ENCODE measurements at places on chromosomes 2 and 18.

DNA sequence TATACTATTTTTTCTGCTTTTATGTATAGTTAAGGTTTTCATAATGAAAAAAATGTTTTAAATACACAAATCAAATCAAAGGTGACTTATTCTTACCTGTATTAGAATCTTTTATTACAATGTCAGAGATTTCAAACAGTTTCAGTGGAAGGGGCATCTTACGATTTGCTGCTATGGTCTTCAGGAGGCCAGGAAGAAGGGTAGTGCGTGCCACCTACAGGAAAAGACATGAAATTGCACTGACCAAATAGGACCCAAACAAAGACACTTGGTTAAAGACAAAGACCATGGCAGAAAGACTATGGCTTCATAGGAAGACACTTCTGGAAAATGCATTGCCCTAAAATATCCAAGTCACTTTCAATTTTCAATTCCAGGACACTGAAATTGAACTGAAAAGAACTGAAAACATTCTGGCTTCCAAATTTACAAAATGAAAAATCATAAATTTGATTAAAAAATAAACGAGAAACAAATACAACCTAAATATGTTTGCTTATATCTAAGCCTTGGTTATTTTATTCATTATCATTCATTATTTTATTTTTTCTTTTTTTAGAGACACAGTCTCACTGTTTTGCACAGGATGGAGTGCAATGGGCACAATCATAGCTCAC lies 42.1 kb downstream of the FARSB start:
- DNase-seq = peak; percentile 60

GRCh38 chr2:23211987-23212583 lies 172.9 kb upstream of the KLHL29 start:
- no peak for DNase-seq

- peak; percentile 89 for DNase-seq
Observed at GRCh38 chr2:36450466-36451196, 95.1 kb downstream of the CRIM1 start.

- peak; percentile 19 for DNase-seq
Observed at GRCh38 chr2:135473567-135473966, 57.5 kb downstream of the ZRANB3 start.

GRCh38 chr18:55376387-55376786 lies 211.6 kb downstream of the TCF4 start:
- DNase-seq = no peak

- no peak for DNase-seq
Observed at GRCh38 chr18:61888622-61889021, 4.2 kb downstream of the RNF152 start.

DNA sequence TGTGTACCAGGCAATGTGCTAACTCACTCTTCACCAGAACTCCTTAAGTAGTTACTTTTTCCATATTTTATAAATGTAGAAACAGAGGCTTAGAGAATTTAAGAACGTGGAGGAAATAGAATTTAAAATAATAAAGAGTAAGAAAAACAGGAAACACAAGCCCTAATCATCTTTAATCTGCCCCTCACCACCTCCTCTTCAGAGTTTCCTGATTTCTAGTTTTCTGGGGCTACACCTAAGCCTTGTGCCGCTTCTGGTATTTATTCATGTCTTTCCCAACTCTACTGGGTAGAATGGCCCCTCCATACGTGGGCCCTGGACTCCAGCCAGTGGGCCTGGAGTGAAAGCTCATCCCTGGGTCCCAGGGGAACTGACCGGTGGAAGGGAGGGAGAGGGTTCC lies 85.4 kb downstream of the RTN4 start:
- DNase-seq = no peak

DNA sequence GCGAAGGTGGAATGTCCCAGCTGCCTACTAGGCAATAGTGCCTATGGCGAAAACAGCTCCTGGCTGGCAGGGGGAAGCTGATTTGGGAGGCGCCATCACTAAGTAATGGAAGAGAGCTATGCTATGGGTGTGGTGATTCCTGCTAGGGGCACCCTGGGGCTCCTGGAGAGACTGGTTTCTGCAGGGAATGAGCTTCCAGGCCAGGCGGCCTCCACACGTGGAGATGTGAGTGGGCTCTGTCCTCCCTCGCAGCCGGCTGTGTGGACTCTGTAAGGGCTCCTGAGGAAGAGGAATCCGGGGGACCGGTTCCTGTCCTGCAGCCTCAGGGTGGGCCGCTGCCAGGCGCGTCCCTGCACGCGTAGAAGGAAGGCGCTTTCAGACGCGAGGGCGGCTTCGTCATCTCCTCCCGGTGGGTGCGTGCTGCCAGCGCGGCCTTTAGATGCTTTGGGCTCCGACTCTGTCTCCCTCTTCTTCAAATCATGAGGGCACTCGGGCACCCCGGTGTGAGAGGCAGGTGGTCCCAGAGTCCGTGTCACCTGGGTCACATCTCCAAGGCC lies 55.5 kb upstream of the ANKRD62 start:
- DNase-seq = no peak

DNA sequence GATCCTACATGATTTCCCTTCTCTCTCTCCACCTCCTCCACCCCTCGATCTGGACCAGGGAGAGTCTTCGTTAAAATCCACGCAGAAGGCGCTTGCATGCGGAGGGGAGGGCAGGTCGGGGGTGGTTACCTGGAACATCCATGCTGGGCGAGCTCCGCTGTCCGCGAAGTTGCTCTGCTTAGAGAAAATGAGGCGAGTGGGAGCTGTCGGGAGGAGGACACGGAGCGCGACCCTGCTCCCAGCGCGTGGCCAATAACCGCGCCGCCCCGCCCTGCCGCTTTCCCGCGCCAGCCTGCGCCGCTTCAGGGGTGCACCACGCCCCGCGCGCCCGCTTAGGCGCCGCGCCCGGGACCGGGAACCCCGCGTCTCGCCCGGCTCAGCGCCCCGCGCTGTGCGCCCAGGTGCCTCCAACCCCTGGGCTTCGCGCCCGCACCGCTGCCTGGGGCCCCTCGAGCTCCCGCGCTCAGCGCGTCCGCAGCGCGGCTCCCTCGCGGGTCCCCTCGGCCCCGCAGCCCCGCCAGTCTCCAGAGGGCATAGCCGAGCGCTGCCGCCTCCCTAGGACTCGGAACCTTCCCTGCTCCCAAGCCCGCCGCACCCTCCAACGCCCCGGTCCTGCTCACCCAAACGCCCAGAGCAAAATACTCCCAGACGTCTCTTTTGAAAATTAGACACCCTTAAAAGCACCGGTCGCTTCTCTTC lies 636 bp downstream of the CBLN2 start:
- DNase-seq = no peak

DNA sequence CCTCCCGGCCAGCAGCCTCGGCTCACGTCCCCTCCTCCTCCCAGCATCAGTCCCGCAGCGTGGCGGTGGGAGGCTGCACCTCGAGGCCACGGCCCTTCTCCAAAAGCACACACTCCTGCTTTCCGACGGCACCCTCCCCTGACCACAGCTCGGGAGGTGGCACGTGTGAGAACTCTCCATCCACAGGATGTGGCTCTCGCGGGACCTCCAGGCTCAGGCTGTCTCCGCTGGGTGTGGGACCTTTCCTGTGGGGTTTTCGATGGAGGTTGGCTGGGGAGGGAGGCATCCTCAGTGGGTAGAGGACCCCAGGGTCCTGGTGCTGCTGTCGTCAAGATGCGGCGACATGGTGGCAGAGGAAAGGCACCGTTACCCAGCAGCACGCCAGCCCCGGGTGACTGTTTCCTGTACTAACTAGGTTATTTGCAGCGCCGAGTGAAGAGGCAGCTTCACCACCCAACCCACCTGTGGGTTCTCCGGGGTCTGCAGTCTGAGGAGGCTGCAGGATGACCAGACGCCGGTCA lies 42.8 kb upstream of the KCNG2 start:
- DNase-seq = no peak

DNA sequence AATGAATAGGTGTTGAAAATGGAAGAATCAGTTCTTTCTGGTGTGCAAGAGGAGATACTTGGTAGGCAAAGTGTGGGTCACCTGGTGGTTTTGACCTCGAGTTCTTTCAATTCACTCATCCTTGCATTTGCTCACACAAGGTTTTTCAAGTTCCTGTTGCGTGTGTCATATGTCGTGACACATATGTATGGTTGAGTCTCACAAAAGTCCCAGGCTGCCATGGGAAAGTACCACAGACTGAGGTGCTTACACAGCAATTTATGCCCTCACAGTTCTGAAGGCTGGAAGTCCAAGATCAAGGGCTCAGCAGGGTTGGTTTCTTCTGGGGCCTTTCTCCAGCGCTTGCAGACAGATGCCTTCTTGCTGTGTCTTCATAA lies 64.4 kb downstream of the NCK2 start:
- DNase-seq = no peak

GRCh38 chr2:240966457-240966905 lies 31.9 kb upstream of the SNED1 start:
- DNase-seq = no peak

GRCh38 chr2:72118951-72119350 lies 28.7 kb downstream of the CYP26B1 start:
- DNase-seq = no peak

GRCh38 chr2:142673836-142674235 lies 203.6 kb upstream of the KYNU start:
- no peak for DNase-seq

DNA sequence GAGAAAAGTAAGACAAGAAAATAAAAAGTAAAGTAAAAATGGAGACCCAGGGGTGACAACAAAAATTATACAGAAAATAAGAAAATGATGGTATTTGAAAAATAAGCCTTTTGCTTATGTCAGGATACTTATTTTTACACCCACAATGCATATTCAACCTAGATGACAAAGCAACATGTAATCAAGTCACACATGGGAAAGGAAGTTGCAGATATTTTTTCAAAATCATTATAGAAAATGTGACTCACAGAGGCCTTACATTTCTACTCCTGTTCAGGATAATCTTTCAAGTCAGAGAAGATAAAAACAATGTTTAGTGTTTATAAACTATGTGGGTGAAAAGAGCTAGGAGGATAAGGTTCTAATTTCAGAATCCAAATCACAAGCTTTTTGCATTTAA lies 275.3 kb upstream of the UBE2E3 start:
- DNase-seq = peak; percentile 16

DNA sequence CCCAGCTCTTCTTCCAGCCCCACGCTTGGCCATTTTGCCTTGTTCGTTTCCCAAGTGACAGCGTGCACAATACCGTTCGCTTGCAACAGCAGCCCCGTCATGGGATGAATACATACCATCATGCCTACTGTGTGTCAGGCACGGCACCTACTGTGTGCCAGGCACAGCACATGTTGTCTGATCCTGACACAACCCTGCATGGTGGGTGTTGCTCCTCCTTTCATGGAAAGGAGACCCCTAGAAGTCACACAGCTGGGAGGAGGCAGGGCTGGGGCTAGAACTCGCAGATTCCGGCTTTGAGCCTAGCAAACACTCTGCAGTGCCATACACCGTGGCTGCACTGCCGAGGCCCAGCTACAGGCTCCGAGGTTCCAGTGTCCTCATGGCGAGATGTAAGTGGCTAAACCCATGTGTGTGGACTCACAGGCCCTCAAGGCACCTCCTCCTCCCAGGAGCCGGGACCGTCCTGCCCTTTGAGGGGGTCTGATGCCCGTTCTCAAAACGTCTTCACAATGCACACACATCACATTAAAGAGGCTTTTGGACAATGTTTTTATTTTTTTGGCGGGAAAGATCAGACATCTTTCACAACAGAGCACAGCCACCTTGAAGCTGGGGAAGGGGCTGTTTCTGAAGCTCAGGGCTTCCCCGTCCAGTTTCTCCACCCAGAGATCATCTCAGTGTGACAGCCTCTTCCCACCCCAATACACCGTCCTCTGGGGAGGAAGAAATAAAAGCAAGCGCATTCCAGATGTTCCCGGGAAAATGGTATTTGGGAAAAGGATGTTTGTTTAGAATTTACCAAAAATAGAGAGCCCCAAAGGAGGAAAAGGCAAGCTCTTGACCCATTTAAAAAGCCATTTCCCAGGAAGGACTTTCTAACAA lies 64.9 kb downstream of the HS1BP3 start:
- DNase-seq = no peak

GRCh38 chr2:68767996-68768395 lies 33.4 kb downstream of the ARHGAP25 start:
- DNase-seq = no peak

- DNase-seq = no peak
Observed at GRCh38 chr2:179911569-179911968, 50.2 kb upstream of the ZNF385B start.

DNA sequence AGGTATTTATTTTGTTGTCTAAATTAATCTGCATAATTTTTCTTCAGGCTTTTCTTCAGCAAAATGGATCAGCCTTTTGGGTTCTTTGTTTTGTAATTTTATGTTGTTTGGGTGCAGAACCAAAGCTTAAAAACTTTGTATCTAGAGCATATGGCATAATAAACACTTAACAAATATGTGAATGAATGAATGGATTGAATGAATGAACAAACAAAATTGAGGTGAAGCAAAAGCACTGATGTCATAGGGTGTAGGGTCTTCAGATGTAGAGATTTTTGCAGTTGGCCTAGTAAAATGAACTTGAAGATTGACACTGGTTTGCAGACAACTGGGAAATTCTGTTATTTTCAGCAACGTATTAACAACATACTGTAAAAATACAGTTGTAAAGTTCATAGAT lies 17.3 kb downstream of the VAPA start:
- no peak for DNase-seq

DNA sequence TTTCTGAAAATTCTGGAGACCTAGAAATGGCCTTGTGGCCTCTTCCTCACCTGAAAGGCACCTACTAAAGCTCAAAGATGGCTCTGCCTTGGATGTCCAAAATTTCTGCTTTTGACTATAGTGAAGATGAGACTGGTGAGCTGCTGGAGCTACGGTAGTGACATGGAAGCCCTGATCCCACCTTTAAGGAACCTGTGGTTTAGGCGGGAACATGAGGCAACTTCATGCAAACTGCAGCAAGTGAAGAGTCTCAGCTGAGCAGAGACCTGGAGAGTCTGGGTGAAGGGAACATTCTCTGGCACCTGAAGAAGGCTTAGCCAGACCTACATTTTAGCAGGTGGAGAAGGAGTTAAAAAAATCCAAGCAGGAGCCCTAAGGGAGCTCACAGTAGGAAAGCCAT lies 40.0 kb downstream of the GORASP2 start:
- no peak for DNase-seq

DNA sequence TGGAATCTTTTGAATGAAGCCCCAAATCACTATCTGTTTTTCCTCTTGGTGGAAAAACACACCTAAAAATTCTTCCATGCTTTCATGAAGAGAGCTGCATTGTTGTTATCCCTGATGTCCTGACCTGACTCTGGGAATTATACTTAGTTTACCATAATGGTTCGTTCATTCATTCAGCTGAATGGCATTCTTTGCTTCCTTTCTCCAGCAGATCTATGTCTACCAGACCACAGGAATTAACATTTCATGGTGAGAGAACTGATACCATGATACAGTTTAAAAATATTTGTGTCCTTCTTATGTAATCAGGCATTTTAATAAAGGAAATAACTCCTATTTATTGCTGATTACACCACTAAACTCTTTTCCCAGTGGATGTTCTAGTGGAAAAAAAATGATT lies 11.1 kb upstream of the SLC4A10 start:
- DNase-seq = peak; percentile 16

All from AG10803 (cell line).